Stimulated activated CD8-positive, alpha-beta memory T cell treated with anti-CD3 and anti-CD28 coated beads, Interleukin-4, amount 100 ng/mL, for 1 hour (primary cell): ENCODE measurements at places on chromosomes 2 and 18.

DNA sequence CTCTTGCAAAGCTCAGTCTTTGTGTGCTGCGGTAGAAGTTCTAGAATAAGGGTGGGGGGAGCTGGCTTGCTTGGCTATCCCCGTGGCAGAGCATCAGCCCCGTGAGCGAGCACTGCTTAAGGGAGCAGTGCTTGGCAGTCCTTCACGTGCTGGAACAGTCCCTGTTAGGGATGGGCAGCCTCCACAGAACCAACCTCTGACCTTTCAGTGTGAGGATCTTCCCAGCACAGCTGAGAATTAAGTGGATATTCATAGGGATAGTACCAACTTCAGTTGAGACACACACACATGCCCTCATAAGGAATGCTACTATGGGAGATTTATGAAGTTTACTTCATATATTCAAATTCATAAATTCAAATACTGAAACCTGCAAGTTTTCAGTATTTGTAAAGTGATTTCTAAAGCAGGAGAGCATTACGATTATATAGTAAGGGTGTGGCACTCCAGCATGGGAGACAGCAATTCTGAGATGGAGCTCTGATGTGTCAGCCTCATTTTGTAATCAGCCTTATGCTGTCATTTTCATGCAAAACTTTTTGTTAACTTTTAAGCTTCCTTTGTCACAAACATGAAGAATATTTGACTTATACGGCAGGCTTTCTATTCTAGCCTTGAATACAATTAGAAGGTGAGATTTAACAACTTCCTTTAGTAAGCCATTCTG, 39.5 kb downstream of the ATP9B start:
- DNase-seq: no peak

DNA sequence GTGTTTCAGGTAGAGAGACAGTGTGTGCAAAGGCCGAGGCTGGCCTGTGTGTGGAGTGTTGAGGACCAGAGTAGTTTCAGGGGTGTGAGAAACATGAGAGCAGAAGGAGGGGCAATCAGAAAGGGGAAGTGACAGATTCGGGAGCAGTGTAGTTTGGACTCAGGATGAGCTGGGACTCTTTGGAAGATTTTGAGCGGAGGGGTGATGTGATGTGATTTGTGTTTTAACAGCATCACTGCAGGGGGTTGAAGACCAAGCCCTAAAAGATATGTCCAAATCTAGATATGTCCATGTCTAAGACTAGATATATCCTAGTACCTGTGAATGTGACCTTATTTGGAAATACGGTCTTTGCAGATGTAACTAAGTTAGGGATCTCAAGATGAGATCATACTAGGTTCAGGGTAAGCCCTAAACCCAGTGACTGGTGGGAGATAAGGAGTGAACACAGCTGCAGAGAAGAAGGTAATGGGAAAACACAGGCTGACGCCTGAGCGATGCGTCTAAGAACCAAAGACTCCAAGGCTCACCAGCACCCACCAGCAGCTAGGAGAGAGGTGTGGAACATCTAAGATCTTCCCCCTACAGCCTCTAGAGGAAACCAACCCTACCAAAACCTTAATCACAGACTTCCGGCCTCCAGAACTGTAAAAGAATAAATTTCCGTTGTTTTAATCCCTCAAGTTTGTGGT, 38.5 kb upstream of the MYO3B start:
- DNase-seq: no peak

DNA sequence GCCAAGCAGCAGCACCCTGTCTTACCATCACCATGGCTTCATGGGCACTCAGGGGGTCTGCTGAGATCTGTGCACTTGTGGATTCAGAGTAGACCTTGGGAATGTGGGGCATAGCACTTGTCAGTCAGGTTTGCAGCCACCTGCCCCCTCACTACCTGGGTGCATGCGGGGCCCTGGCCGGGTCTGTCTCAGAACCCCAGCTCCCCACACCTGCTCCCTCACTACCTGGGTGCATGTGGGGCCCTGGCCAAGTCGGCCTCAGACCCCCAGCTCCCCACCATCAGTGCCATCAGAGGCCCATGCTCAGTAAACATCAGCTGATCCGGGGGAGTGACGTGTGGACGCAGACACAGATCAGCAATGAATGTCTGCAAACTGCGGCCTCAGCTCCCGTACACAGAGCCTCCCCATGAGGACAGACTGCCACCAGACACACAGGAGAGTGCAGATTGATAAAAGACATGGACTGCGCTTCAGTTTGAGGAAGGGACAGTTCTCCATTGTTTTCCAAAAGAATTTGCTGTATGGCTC, 205.1 kb downstream of the GLI2 start:
- no peak for DNase-seq

DNA sequence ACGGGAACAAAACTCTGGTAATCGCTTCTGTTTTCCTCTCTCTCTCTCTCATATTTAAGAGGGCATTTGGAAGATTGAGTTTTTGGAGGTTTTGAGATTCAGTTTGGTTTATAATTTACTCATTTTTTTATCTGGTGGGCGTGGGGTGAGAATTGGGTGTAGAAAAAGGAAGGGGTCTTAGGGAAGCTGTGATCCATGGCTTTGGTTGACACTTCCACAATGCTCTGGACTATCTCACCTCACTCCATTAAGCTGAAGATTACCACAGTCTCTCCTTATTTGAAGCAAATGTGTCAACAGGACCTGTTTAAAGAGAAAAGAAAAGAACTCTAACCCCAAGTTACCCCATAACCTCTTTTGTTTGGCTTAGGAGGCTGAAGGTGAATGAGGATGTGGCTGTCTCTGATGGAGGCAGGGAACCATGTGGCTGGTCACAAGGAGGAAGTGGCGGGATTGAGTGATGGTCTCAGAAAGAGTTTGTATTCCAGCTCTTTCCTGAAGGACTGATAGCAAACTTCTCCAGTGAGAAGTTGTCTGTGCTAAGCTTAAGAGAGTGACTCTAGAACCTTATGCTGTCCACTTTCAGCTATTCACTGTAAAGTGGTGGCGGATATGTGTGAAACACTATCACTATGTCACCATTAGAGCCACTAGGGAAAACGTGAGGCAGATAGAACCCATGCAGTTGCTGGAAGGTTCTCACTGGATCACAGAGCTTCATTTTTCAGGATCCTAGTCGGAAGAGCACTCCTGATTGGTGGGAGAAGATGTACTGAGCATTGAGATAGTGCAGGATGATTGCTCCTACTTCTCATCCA, 934 bp downstream of the ZNF804A start:
- no peak for DNase-seq

DNA sequence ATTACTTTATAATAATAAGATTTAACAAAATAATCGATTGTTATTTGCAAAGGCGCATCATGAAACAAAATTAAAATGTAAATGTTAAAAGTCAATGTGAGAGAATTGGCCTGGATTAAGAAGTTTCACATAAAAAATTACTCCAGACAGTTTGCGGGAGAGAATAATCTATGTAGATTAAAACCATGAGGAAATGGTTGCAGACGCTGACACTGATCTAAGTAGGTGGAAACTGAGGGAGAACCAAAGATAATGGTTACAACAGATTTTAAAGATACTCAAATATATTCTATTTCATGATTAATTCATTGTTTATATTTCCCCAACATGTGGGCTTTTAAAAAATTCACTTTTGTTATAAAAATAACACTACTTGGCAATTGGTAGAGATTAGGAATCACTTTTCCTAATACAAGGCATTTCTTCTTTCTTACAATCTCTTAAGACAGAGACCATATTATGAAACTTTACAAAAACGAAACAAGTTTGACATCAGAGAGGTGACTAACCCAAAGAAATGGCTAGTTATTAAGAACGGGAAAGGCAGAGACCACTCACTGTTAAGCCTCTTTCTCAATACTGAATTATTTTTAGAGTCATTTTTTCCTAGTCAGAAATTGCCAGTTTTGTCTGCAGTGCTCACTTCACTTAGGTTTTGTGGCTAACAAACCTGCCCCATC, 1.6 kb downstream of the KANSL1L start:
- DNase-seq: no peak

GRCh38 chr2:172951554-172951953, 124.1 kb upstream of the MAP3K20 start:
- DNase-seq: no peak

DNA sequence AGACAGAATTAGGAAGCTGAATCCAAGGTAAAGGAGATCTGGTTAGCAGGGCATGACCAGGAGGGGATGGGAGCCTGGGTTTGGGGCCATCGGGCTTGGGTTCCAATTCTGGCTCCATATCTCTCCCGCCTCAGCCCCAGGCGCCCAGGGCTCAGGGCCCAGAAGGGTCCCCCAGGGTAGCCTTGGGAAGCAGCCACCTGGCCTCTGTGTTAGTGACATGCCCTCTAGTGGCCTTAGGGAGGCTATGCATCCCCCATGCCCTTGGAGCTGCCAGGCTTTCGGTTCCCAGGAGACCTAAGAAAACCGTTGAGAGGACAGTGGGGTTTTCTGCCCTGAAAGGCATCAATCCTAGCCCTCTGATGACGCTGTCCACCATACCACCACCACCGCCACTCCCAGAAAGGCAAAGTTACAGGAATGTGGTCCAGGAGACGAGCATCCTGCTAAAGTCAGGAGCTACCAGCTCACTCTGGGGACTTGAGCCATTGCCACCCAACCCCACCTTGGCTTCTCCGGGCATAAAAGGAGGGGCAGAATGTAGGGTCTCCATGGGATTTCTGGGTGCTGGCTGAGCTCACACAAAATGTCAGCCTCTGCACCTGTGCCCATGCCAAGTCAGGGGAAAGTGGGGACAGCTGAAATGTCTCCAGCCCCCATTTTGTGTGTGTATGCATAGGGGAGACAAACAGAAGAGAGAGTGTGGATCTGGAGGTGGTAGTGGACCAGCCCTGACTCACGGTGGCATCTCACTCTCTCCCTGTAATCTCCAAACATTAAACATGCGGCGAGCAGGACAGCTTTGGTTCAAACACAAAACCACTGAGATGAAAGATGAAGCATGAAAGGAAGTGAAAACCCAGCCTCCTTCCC, 56.5 kb downstream of the EMX1 start:
- no peak for DNase-seq
